NCI-H526 (cell line): ENCODE measurements at places on chromosomes 5 and 9.

- DNase-seq: no peak
These were observed 215.2 kb upstream of the ELAVL2 start for GRCh38 chr9:24041160-24041690.

DNA sequence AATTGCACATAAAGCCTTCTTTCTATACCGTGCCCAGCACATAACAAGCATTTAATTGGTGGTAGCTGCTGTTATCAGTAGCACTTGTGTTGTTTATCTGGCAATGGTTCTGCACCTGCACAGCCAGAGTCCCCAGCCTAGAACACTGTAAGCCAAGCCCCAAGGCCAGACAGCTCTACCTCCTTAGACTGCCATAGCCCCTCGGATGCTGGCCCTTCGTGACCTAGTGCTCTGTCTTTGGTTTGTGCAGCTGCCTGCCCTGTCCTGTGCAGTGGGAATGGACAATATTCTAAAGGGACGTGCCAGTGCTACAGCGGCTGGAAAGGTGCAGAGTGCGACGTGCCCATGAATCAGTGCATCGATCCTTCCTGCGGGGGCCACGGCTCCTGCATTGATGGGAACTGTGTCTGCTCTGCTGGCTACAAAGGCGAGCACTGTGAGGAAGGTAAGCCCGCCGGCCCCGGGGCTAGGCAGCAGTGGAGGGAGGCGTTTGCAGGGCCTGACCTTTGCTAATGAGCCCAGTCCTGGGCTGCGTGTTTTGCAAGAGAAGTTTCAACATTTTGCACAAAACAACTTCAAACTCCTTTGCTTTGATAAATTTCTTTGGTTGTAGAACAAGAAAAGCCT, 173.3 kb upstream of the WWC1 start:
- DNase-seq: no peak

DNA sequence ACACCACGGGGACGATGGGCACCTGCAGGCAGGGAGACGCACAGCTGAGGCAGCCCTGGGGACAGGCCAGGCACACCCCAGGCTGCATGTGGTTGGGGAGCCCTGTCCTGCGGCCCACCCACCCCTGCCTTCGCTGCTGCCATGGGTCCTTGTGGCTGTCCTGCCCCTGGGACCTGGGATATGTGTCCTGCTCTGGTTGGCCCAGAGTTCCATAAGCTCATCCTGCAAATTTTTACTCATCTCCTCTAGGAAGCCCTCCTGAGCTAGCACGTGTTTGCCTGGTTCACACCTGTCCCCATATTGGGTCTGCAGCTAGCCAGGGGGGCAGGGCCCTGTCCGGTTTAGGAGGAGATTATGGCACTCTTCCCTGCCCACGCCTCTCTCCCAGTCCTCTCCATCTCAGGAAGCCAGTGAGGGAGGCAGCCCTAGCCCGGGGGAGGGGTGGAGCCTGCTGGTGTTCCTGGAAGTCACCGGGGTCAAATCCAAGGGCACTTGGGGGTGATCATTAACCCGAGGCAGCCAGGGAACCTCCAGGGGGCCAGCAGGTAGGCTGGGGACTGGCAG, 12.2 kb downstream of the EGFL7 start:
- DNase-seq: no peak

DNA sequence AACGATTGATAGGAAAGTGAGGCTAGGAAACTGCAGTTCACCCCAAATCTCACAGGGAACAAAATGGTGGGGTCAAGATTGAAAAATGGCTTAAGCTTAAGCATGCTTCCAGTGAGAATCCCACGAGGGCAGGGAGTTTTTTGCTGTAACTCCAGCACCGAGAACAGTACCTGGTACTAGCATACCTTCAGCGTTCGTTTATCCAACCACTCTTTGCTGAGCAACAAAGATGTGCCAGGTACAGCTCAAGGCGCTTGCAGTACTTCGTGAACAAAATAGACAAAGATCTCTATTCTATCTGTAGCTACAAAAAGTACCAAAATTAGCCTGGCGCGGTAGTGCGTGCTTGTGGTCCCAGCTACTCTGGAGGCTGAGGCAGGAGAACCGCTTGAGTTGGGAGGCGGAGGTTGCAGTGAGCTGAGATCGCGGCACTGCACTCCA, 778 bp upstream of the PPP6C start:
- DNase-seq: no peak

DNA sequence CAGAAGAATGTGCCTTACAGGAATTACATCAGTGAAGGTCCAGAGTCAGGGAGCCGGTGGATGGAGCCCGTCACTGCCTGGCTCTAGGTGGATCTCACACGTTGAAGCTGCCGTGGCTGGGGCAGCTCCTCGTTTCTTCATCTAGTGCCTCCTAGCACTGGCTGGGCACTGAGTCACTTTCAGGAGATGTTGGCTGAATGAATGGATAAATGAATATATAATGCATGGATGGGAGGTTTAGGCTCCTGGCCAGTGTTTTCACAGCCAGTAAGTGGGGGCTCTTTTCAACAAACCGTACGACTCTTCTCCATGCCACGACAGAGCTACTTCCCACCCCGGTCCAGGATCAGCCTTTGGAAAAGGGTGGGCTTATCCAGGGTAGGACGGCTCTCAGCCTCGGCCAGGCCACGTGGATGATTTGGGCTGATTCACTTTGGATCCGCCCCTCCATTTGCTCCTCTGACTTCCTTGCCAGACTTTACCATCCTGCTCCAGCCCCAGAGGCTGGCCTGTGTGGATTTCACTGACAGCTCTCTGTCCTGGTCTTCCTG, 1.3 kb upstream of the SH3PXD2B start:
- no peak for DNase-seq

DNA sequence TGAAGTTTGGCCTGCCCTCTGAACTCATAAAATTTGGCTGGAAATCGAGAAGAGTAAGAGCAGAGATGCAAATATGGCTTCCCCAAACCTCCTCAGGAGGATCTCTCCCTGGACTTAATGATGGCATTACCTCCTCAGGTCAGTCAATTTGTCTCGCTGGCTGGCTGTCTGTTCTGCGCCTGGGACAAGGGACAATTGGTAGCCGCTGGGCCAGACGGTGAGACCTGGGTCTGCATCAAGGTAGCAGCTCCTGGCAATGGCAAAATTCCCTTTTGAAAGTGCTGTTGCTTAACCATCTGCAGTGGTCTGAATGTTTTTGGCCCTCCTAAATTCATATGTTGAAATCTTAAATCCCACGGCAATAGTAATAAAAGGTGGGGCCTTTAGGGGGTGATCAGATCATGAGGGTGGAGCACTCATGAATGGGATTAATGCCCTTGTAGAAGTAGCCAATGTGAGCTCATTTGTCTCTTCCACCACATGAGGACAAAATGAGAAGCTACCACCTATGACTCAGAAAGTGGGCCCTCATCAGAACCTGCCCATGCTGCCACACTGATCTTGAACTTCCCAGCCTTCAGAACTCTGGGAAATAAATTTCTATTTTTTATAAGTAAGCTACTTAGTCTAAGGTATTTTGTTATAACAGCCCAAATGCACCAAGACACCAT, 439.3 kb upstream of the KLF4 start:
- DNase-seq: no peak

GRCh38 chr5:132677191-132677590, 3.4 kb downstream of the IL4 start:
- DNase-seq: no peak

DNA sequence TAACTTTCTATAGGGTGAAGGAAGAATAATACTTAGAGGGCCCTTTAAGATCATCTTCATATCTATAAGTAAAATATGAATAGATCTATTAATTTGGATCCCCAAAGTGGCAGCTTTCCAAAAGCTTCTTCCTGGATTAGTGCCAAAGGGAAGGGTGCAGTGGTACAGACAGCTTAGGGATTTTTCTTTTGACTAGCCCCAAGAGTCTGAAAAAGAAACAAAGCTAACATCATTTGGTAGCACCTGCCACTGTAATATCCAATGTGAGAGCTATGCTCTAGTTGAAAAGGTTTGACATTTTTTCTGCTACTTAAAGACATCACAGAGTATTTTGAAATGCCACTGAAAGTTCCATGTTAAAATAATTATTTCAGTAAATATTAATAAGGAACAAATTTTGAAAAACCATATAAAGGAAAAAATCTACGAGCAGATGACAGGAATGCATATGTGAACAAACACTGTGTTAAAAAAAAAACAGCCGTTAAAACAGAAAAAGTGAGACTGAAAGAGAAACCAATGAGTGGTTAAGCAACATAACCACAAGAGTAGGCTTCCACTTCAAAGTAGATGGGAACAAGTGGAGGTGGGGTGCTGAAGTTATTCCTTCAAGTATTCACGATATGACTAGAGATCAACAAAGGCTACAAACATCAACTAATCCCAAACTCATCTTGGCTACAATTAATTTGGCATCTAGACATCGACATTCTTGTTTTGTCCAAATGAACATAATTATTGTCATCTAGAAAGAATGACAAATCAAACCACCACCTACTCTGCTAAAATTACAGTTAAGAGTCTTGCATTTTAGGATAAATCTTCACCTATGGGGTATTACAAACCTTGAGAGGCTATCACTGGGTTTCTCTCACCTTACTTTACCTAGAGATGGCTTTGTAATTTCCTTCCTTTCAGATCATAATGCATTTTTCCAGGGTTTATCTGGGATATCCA, 137.5 kb downstream of the CPLANE1 start:
- no peak for DNase-seq

- no peak for DNase-seq
These were observed 55.9 kb downstream of the TMEM215 start for GRCh38 chr9:32839013-32839885.

- DNase-seq: no peak
These were observed 36.6 kb upstream of the GABRP start for GRCh38 chr5:170746961-170747340.

DNA sequence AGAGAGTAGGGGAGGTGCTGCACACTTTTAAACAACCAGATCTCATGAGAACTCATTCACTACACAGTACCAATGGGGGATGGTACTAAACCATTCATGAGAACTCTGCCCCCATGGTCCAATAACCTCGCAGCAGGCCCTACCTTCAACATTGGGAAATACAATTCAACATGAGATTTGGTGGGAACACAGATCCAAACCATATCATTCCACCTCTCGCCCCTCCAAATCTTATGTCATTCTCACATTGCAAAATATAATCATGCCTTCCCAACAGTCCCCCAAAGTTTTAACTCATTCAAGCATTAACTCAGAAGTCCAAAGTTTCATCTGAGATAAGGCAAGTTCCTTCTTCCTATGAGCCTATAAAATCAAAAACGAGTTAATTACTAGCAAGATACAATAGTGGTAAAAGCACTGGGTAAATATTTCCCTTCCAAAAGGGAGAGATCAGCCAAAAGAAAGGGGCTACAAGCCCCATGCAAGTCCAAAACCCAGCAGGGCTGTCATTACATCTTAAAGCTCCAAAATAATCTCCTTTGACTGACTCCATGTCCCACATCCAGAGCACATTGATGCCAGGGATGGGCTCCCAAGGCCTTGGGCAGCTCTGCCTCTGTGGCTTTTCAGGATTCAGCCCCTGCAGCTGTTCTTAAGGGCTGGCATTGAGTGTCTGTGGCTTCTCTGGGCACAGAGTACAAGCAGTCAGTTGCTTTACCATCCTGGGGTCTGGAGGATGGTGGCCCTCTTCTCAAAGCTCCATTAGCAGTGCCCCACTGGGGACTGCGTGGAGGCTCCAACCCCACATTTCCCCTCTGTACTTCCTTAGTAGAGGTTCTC, 8.3 kb downstream of the GPR150 start:
- no peak for DNase-seq

GRCh38 chr9:132457504-132458236, 47.7 kb downstream of the CFAP77 start:
- DNase-seq: no peak
